ENCODE measurements at places on chromosomes 12 and 14. TPM values are rescaled to one million over a fixed set of nuclear protein-coding genes. Genes with fewer than 3 reads are reported as not detected.

DNA sequence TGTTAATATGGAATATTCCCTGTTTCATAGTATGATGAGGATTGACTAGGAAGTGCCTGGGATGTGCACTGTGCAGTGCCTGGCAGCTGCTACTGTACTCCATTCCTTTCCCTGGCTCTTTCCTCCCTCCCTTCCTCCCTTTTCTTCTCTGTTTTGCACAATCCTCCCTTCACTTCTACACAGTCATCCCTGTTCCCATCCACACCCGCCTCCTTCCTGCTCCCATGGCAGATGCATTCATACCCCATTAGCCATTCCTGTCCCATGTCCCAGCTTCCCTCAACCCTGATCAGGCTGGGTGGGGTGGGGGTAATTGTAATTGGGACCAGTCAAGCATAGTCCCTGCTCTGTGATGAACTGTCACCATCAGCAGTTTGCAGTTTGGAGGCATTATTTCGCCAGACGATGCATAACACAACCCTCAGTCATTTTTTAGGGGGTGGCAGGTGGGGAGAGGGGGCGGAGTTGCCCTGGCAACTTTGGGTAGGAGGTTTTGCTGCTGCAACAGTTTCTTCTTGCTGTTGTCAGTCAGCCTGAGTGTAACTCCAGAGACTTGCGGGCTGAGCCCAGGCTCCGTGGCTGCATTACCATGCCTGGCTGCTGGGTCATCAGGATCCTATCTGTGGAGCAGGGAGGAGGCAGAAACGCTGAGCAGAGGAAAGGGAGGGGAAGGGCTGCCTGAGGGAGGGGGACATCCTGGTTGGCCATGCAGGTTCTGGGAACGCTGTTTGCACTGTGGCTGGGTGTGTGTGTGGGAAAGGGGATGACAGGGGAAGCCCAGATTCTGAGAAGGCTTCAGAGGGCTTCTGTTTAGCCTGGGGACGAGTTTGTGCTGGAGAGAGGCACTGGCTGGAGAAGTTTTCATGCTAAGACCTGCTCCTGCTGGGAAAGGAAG is 4.1 kb upstream of the KRT84 start:
- DNase-seq: peak; percentile 75

GRCh38 chr14:99668307-99669295 is 15.5 kb upstream of the CYP46A1 start:
- peak; percentile 50 for DNase-seq

- no peak for DNase-seq
Measured at GRCh38 chr14:97776890-97777558, 979.8 kb downstream of the VRK1 start.

DNA sequence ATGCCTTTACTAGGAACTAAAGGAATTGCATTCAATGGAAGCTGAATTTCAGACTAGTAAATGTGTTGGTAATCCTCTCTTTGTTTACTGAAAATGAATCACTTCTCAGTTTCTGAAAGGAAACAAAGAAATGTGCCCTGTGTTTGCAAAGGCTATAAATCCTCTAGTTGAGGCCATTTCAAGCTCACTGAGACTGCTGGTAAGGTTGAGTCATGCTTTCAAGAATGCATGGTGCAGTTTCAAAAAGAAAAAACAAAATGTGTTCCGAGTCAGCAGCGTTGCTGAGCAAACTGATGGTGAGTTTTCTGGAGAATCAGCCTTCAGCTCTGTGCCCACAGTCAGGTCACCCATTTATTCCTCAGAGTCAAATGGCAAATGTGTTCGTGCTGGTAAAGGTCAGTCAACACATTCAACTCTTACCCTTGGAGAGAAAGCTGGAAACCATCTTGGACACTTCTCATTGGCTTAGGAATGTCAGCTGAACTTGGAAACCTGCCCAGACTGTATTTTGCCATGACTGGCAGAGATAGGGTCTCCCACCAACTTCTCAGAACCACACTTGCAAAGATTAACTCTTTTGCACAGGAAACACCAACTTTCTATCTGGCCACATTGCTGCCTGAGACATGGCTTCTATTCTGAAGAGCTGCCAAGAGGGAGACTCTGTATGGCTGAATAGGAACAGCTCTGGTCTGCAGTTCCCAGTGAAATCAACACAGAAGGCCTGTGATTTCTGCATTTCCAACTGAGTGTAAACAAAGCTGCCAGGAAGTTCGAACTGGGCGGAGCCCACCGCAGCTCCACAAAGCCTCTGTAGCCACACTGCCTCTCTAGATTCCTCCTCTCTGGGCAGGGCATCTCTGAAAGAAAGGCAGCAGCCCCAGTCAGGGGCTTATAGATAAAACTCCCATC is 484.4 kb downstream of the ATP23 start:
- peak; percentile 88 for DNase-seq

GRCh38 chr12:80186727-80187217 is 87.4 kb downstream of the OTOGL start:
- DNase-seq: peak; percentile 81

DNA sequence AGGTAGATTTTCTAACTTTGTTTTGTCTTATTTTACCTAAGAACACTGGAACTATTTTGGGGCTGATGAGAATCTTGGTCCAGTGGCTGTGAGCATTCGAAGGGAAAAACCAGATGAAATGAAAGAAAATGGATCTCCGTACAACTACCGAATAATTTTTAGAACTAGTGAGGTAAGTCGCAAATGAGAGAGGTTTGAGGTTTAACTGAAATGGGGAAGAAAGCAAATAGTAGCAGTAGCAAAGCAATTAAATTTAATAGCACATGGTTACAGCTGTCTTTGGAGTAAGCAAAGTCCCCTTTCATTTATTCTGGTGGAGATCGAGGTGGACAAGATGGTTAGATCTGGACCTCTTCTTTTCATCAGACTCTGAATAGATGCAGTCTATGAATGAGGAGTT is 313.5 kb upstream of the RGS6 start:
- DNase-seq: no peak

DNA sequence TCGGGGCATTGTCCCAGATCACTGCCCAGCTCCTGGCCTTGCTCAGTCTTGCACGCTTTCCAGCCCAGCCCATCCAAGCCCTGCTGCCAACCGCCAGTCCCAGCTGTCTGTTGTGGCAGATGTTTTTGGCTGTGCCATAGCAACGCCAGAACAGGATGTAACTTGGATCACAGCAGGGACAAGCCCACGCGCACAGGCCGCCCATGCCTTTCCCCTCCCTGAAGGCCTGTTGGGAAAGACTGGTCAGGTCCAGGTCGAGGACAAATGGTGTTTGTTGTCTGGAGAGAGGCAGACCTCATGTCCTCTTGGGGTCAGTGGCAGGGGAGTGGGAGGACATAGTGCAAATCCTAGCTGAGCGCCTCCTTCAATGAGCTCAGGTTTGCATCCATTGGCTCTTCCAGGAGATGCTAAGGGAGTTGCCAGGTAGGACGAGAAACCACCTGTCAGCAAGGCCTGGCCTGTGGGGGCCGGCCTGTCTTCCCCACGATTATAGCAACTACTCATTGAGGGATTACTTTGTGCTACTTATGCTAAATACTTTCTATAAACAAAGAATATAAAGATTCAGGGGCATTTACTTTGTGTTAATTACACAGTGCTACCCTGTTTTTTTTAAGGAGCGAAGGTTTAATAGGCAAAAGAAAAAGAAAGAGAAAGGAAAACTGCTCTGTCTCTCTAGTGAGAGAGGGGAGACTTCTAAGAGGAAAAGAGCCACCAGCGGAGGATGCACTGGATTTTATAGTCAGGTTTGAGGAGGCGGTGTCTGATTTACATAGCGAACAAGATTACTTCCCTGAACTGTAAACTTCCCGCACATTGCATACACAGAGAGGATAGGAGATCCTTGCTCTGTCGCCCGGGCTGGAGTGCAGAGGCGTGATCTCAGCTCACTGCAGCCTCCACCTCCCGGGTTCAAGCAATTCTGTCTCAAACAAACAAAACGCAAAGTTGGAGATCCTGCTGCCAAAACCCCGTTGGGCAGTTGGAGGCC is 42.8 kb upstream of the CORO1C start:
- peak; percentile 62 for DNase-seq

- peak; percentile 17 for DNase-seq
Measured at GRCh38 chr14:24382064-24382371, 14.0 kb downstream of the NFATC4 start.

GRCh38 chr12:14187002-14187401 is 178.5 kb upstream of the ATF7IP start:
- no peak for DNase-seq

DNA sequence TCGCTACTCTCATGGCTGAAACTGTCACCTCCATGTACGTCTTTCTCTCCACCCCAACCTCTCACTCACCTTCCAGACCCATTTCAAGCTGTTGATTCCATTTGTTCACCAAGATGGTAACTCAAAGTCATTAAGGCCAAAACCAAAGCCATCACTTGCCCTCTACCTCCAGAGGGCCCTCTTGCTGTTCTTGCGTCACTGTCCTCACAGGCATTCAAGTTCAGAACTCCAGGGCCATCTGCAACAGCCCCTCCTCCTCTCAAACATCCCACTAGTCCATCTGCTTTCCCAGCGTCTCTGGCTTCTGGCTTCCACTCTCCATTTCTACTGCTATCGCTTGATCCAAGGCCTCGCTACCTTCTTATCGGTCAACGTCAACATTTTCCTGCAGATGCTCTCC is 74.5 kb downstream of the VWF start:
- no peak for DNase-seq

DNA sequence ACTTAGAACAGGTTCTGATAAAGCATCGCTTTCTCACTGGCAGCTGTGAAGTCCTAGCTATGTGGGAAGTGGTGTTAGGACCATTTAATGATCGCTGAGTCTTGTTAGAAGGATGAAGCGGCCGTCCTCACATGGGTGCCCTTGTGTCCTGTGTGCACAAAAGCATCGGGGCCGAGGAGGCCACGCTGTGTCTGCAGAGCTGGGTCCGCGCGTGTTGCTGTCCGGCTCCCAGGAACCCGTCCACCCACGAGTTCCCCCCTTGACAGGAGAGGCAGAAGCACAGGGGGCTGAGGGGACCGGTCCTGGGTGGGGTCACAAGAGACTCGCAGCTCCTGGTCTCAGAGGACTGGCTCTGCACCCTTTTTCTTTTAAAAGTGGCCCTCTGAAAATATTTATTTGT is 90.4 kb downstream of the ADGRD1 start:
- DNase-seq: no peak

DNA sequence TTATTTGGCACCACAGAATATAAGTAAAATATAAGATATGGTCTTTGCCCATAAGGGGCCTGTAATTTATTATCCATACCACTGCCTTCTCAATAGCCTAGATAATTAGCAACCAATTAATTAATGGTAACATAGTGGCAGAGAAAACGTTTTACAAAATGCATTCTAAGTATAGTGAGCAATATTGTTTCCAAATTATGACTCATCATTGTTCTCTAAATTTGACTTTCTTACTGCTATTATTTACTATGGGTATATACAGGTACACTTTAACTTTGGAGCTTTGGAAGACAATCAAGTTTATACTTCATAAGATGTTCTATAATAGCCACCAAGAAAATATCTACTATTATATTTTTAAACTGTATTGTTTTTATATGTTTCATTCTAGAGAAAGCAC is 26.7 kb downstream of the DCP1B start:
- DNase-seq: no peak

DNA sequence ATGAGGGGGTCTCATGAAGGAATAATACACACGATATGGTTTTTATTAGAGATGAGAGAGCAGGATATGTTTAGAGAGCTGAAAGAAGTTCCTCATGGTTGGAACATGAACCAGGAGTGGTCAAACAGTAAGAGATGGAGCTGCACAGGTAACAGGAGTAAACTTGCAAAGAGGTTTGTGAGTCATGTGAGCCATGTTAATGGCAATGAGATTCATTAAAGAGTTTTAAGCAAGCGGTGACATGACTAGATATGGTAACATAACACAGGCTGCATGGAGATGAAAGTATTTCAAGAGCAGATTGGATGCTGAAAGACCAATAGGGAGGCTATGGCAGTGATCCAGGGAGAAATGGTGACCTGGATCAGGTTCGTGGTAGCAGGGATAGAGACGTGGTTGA is 62.6 kb upstream of the SSTR1 start:
- DNase-seq: no peak

- no peak for DNase-seq
Measured at GRCh38 chr12:82648259-82648909, 38.3 kb upstream of the TMTC2 start.

DNA sequence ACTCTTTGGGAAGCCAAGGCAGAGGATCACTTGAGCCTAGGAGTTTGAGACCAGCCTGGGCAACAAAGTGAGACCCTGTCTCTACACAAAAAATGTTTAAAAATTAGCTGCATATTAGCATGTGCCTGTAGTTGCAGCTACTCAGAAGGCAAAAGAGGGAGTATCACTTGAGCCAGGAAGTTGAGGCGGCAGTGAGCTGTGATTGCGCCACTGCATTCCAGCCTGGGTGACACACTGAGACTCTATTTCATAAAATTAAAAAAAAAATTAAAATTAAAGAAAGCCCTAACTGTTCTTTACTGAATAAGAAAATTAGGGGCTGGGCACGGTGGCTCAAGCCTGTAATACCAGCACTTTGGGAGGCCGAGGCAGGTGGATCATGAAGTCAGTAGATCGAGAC is 27.0 kb downstream of the SENP1 start:
- no peak for DNase-seq

SOCS4 gene
- total RNA-seq: 28.0 TPM

HOXC5 gene
- total RNA-seq: not detected

ACYP1 gene
- total RNA-seq: 11.8 TPM

FOXA1 gene
- total RNA-seq: 51.4 TPM

NGB gene
- not detected for total RNA-seq
